Epithelial cell of umbilical artery (primary cell): ENCODE measurements at places on chromosomes 6 and 20. TPM values are rescaled to one million over a fixed set of nuclear protein-coding genes. Genes with fewer than 3 reads are reported as not detected.

ELMO2 gene
- 19.5 and 30.1 TPM in 2 replicates for total RNA-seq

EEF1A2 gene
- 0.46 and 3.6 TPM in 2 replicates for total RNA-seq

HLA-DPB1 gene
- total RNA-seq = 20.1 and 23.1 TPM in 2 replicates

CST4 gene
- not detected in 2 replicates for total RNA-seq

PLEKHG1 gene
- total RNA-seq = 27.6 and 32.2 TPM in 2 replicates

C6orf89 gene
- 19.2 and 23.3 TPM in 2 replicates for total RNA-seq

SNAP25 gene
- 0.15 TPM in 1 of 2 replicates, not detected in the other for total RNA-seq

MDC1 gene
- total RNA-seq = 6.2 and 7.5 TPM in 2 replicates

ISM1 gene
- total RNA-seq = not detected in 2 replicates

CD93 gene
- 533 and 565 TPM in 2 replicates for total RNA-seq

FRK gene
- under 0.01 TPM in 1 of 2 replicates, not detected in the other for total RNA-seq

SCUBE3 gene
- total RNA-seq = 0.30 and 0.32 TPM in 2 replicates

BPIFB6 gene
- not detected in 2 replicates for total RNA-seq

MRPS26 gene
- total RNA-seq = 65.5 and 75.4 TPM in 2 replicates

HTR1E gene
- total RNA-seq = not detected in 2 replicates

PERP gene
- total RNA-seq = 9.1 and 11.4 TPM in 2 replicates

TRIM40 gene
- total RNA-seq = not detected in 2 replicates
